ENCODE measurements at places on chromosomes 3 and 15.
A peak's percentile ranks its signal among the peaks of the same experiment; 100 is the strongest.

GRCh38 chr15:50676799-50677483, 9.7 kb downstream of the TRPM7 start:
- no peak for DNase-seq

DNA sequence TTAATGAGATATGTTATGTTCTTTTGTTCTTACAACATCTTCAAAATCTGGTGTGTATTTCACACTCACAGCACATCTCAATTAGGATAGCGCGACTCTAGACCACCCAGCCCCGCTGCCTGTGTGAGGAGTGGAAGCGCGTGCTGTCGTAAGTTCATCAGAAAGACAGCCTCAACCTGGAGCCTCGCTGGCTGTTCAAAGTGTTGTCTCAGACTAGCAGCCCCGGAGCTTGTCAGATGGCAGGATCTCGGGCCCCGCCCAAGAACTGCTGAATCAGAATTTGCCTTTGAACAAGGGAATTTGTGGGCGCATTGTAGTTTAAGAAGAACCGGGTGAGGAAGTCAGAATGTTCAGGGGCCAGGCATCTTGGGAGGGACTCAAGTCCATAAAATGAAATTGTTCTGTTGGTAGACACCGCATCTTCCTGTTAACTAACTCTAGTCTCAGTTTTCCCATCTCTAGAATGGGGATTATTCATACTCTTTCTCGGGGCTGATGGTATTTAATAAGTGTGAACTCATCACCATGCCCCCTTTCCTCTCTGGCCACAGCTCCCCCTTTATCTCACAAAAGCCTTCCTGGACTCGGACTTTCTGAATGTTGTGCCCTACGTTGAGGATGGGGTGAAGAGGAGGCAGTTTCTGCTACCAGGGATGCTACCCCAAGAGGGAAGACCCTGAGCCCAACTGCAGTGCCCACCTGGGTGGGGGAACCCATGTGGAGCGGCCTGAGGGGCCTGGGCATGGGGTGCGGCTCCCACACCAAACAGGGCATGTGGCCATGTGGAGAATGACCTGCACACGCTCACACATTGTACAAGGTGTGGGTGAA, 40.4 kb downstream of the BHLHE40 start:
- DNase-seq: no peak

- DNase-seq: peak; percentile 28
Observed at GRCh38 chr3:5806192-5806591, 618.7 kb downstream of the EDEM1 start.

DNA sequence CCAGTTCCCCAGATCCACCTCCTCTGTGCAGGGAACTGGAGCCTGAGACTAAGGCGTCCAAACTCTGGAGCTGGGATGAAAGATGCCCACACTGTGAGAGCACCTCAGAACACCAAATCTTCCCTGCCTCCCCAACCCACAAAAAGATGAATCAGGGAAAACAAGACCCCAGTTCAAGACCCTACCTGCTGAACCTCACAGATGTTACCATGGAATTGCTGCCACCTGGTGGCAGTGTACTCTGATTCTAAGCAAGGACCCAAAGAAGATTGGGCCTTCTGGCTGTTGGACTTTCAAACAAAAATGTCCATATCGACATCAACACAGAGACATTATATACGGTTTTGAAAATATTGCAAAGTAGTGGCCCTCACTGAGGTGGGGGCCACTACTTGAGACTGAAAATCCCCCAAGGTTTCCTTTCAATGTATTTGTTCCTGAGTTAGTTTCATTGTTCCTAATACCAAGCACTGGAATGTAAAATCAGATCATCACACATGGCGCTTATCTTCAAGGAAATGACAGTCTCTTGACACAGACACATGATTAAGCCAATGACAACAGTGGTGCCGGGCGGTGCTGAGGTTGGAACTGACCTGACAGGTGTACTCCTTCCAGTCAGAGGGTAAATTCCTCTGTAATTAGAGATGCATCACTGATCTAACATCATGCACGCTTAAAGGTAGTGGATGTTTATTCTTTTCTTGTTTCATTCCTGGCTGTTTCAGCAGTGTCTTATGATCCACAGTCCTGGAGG, 67.6 kb downstream of the SLC6A11 start:
- DNase-seq: peak; percentile 9

- peak; percentile 18 for DNase-seq
Observed at GRCh38 chr3:159458010-159458409, 530.6 kb upstream of the IL12A start.

- no peak for DNase-seq
Observed at GRCh38 chr3:189235214-189235613, 63.4 kb downstream of the TPRG1 start.

DNA sequence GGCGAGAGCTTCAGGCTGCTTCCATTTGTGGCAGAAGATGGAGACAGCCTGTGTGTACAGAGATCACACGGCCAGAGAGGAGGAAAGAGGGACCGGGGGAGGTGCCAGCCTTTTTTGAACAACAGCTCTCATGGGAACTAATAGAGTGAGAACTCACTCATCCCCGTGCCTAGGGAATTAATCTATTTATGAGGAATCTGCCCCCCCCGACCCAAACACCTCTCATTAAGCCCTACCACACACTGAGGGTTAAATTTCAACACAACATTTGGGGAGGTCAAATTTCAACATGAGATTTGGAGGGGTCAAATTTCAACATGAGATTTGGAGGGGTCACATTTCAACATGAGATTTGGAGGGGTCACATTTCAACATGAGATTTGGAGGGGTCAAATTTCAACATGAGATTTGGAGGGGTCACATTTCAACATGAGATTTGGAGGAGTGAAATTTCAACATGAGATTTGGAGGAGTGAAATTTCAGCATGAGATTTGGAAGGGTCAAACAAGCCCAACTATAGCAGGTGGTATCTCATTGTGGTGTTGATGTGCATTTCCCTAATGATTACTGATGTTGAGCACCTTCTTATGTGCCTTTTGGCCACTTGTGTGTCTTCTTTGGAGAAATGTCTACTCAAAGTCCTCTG, 20.6 kb upstream of the RFTN1 start:
- DNase-seq: no peak

GRCh38 chr15:97140216-97140615, 809.7 kb downstream of the NR2F2 start:
- no peak for DNase-seq

- peak; percentile 13 for DNase-seq
Observed at GRCh38 chr3:42117175-42118008, 26.2 kb downstream of the TRAK1 start.

DNA sequence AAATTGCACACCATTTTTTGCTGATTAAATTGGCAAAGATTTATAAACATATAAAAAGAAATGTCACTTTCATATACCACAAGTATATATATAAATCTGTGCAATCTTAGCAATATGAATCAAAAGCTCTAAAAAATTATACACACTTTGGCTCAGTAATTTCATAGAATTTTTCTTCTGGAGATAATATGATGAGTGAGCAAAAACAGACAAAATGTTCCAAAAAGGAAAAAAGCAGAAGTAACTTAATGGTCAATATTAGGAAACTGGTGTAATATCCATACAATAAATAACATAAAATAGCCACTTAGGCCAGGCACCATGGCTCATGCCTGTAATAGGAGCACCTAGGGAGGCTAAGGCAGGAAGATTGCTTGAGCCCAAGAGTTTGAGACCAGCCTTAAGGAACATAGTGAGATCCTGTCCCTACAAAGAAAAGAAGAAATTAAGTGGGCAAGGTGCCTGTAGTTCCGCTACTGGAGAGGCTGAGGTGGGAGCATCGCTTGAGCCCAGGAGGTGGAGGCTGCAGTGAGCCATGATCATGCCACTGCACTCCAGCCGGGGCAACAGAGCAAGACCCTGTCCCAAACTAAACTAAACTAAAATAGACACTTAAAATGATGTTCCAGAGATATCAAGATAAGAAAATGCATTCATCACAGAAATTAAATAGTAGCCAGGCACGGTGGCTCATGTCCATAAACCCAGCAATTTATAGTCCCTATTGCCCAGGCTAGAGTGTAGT, 52.1 kb downstream of the TFDP2 start:
- DNase-seq: no peak

GRCh38 chr15:89462198-89462912, 34.0 kb downstream of the RHCG start:
- DNase-seq: no peak

- DNase-seq: no peak
Observed at GRCh38 chr15:73914145-73914544, 12.1 kb upstream of the LOXL1 start.

DNA sequence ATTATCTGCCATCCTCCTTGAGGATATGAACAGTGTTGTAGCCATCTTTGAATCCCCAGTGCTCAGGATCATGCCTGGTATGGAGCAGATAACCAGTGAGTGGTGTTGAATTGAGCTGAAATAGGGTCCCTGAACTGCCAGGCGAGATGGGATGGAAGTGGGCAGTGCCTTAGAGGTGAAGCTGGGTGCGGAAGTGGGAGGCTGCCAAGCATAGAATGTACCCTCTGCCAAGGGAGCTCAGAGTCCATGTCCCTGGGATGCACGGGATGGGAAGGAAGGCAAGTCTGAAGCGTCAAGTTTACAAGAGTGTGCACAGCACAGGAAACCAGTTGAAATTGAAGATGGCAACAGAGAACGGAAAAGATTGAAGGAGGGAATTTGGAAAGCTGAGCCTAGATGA, 147.0 kb downstream of the CACNA1D start:
- no peak for DNase-seq

DNA sequence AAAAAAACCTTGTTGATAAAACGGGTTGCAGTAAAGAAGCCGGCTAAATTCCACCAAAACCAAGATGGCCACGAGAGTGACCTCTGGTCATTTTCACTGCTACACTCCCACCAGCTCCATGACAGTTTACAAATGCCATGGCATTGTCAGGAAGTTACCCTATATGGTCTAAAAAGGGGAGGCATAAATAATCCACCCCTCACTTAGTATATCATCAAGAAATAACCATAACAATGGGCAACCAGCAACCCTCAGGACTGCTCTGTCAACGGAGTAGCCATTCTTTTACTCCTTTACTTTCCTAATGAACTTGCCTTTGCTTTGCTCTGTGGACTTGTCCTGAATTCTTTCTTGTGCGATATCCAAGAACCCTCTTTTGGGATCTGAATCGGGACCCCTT, 14.4 kb upstream of the CDC25A start:
- DNase-seq: no peak

DNA sequence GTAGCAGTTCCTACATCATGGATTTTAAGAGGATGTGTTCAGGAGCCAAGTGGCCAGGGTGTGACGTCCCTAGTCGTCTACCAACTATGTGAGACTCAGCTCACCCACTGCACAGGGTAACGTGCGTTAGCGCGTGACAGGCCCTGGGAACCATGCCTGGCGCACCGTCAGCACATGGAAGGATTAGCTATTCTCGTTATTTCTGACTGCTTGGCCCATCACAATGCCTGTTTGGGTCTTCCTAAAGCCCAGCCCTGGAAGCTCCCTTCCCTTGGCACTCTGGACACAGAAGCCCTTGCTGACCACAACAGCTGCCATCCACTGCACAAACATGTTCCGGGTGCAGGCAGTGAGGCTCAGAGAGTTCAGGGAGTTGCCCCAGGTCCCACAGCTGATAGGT, 91.0 kb upstream of the RPL32 start:
- DNase-seq: no peak

DNA sequence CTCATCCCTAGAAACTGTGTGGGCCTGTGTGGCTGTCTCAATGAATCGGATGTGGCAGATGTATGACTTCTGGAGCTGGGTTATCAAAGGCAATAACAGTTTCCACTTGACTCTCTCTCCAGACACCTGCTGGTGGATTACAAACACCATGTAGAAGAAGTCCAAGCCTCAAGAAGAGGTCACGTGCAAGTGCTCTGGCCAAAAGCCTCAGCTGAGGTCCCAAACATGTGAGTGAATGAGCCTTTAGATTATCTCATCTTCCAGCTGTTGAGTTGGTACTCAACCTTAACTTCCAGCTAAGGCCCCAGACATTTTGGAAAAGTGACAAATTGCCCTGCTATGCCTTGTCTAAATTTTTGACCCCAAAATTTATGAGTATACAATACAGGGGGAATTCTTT, 42.7 kb upstream of the IL12A start:
- no peak for DNase-seq

GRCh38 chr15:58214591-58215340, 76.6 kb downstream of the AQP9 start:
- DNase-seq: no peak

GRCh38 chr15:39497759-39498565, 82.9 kb upstream of the THBS1 start:
- DNase-seq: no peak

Measured in NT2/D1 (cell line).